ENCODE measurements at places on chromosomes 7 and 10.
A peak's percentile ranks its signal among the peaks of the same experiment; 100 is the strongest.

DNA sequence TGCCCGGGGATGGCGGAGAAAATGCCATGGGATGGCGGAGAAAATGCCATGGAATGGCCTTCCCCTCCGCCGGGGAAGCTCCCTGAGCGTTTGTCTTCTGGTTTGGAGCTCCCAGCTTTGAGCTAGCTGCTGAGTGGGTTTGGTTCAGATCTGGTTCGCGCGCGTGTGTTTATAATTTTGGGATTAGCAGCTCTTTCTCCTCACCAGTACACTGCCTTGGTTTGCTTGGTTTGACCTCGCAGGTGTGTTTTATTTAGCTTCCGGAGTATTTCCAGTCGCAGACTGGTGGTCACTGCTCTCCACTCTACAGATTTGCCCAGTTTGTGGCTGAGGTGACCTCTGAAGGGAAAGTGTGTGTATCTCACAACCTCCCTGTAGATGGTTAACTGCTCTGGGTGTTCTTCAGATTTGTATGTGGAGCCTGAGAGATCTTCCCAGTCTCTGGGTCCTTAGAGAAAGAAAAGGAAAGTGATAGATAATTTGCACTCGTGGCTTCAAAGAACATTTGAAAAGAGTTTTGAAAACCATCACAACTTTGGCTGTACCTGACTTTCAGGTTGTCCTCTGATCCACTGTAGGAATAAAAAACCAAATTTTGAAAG is 597 bp downstream of the ZNF277 start:
- DNase-seq, result no peak

- DNase-seq, result no peak
Measured at GRCh38 chr10:78321000-78321399, 287.3 kb downstream of the RPS24 start.

GRCh38 chr10:16756561-16757221 is 60.5 kb downstream of the RSU1 start:
- no peak for DNase-seq

DNA sequence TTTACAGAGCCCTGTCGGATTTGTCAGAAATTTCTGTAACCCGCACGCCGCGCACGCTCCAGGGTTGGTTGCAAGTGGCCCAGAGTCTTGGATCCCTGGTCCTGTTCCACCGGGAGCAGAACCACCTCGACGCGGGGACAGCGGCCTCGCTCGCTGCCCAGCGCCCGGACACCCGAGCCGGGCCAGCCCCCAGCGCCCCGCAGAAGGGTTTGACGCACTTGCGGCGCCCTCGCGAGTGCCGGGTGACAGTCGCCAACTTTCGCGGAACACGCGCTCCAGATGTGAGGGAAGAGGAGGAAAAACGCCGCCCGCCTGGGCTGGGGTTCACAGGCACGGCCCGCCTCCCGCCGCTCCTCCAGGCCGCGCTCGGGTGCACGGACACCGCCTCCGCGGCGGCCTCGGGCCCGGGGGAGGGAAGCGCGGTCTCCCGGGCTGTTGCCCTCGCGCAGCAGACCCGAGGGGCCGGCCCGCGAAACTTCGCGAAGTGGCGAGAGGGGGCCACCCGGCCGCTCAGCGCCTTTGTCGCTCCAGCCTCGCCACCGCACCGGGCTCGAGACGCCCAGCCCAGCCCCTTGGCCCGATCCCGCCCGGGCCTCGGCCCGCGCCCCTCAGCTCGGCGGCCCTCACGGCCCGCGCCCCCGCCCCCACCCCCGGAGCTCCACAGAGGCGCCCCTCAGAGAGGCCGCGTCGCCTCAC is 514 bp downstream of the RNF216 start:
- DNase-seq, result peak; percentile 54

DNA sequence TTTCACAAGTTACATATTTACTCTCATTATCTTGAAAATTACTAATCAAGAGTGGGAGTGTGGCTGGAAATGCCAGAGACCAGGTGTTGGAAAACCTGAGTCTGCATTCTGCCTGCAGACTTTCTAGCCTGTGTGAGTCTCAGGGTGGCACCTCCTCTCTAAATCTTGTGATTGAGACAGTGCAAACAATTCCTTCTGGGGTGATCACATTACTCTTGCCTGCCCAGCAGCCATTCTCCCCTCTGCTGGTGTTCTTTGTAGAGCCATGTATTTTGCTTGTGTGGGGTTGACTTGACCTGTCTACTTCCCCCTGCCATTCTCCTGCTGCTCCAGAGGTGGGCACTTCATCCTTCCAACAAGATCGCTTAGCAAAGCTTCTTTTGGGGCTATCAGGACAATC is 101.1 kb downstream of the RAPGEF5 start:
- no peak for DNase-seq

DNA sequence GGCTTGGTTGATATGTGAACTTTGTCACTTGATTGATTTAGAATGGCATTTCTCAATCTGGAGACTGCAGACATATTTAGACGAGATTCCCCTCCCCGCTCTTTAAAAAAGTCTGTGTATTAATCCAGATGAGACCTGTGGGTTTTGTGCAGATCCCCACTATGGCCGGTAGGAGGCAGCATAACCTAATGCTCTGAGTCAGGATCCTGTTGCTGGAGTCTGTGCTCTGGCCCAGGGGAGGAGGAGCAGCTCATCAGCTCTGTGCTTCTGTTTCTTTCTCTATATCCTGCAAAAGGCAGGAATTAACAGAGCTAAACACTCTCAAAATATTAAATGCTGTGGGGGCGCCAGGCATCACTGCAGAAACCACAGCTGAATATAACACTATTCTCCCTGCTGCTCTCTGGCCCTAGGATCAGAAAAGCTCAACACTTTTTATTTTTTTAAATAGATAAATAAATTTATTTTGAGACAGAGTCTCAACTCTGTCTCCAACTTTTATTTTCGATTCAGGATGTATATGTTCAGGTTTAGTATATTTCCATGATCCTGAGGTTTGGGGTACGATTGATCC is 23.9 kb upstream of the SEPHS1 start:
- peak; percentile 66 for DNase-seq

DNA sequence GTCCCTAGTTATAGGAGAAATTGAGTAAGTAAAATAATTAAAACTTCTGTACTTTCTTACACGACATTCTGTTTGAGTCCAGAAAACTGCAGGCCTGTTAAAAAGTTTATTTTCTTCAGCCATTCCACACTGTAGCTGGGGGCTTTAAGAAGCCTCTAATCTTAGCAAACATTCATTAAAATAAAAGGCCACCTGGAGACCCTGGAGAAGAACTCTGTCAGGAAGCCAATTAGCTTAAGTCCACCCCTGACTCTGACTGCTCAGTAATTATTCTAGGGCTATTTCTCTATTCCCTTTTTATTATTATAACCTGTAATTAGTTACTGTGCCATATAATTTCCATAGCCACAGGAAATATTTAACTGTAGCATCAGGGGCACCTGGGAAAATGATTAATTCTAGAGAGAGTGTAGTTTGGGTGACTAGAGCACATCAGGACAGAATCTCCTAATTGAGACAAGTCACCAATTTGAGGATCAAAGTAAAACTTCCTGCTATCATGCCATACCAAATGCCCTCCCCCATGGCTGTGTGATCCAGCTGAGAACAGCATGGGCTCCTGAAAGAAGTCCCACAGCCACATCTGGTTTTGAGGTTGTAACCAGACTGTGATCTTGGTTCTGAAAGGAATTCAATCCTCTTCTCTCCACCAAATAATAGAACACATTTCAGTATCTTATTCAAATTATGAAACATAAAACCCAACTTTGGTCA is 1302.3 kb downstream of the XPNPEP1 start:
- DNase-seq, result no peak

- no peak for DNase-seq
Measured at GRCh38 chr10:104784452-104784851, 143.4 kb downstream of the SORCS3 start.

DNA sequence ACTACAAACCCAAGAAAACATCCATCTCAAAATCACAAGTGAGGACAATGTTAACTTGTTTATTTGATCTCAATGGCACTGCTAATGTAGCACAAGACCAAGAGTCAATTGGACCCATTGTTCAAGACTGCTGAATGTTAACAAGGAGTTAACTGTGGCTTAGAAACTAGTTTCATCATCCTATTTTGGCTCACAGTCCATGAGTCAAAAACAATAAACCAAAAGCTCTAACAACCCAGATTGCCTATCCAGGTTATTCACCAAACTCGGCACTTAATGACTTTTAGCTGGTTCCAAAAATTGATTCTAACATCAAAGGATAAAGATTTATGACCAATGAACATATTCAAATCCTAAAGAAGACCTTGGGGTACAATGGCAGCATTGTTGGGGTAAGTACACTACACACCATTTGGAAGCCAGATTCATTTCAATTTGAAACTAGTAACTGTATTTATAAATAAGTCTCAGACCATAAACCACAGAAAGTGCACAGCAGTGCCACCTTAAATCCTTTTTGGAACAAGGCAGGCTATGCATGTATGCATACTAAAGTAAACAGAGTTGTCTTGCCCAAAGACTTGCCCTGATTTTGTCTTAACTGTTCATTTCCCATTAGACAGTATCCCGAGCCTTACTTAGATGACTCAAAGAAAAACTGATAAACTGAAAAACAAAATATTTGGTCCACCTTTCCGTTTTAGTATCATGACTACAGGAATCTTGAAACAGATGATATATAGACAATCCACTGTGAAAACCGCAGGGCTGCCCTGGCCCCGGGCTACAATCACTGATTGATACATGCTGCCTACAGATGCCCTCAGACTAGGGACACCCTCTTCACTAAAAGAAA is 84.5 kb downstream of the SRPK2 start:
- no peak for DNase-seq

GRCh38 chr10:129516846-129517679 is 50.0 kb downstream of the MGMT start:
- DNase-seq, result no peak

GRCh38 chr10:124066781-124067714 is 26.4 kb downstream of the CHST15 start:
- DNase-seq, result no peak

GRCh38 chr7:151754688-151755130 is 122.2 kb downstream of the PRKAG2 start:
- no peak for DNase-seq

GRCh38 chr10:22477334-22478287 is 132.3 kb downstream of the SPAG6 start:
- DNase-seq, result no peak

Data from PC-9 (cell line).